Stimulated activated CD8-positive, alpha-beta memory T cell treated with anti-CD3 and anti-CD28 coated beads, Interleukin-15, amount 100 ng/mL, for 24 hours (primary cell): ENCODE measurements at places on chromosomes 6 and 20.

GRCh38 chr6:2697291-2697690 lies 53.4 kb downstream of the MYLK4 start:
- DNase-seq = no peak

GRCh38 chr20:2446845-2447244 lies 23.7 kb downstream of the SNRPB start:
- DNase-seq = no peak

DNA sequence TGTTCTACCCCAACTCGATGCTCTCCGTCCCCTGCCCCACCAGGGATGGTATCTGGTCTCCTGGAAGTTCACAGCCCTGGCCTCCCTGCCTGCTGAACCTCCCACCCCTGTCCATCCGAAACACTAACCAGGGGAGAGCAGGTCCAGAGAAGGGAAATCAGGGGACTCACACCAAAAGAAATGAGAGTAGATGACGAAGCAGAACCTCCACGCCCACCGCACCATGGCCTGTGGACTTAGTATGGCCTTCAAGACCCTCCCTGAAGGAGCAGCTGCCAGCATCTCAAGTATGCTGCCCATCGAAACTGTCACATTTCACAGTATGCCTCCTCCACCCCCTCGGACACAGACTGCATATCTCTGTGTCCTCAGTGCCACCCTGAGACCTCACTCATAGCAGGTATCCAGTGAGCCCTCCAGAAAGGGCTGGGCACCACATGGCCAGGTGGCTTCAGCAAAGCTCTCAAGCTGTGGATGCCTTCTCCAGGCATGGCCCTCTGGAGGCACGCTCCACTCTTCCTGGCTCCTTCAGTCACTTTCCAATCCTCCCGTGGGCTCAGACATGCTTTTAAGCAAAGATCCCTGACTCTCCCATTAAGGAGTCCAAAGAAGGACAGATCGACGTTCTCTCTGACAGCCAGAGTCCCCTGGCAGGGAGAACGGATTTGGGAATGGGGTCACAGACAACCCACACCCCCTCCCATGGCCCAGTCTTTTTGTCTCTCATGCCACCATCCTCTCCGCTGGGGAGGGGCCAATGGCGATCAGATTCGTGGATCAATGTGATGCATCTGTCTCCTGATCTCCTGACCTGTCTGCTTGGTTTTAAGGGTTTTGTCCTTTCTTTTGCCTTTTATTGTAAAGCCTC lies 158.4 kb downstream of the ANKRD60 start:
- no peak for DNase-seq

- DNase-seq = no peak
These were observed 75.4 kb upstream of the EEF1E1 start for GRCh38 chr6:8177721-8178120.

DNA sequence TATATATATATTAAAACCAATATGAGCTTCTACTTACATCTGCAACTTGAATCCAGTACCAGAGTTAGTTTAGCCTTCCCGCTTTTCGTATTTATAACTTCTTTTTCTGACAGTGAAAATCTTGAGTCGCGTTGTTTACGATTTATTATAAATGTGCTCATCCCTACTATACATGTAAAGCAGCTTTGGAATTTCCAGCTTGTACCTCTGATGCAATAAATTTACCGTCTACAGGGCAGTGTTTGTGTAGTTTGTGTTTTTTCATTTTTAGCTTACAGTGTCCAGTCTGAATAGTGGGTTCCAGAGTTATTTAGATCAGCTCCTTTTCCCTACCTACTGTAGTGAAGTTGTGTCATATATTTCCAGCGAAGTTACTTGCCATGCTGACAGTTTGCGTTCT lies 66.3 kb downstream of the TIAM2 start:
- DNase-seq = no peak

- no peak for DNase-seq
These were observed 11.9 kb downstream of the SERPINB9 start for GRCh38 chr6:2890976-2891767.

- no peak for DNase-seq
These were observed 420.6 kb upstream of the MMS22L start for GRCh38 chr6:97703661-97704060.

DNA sequence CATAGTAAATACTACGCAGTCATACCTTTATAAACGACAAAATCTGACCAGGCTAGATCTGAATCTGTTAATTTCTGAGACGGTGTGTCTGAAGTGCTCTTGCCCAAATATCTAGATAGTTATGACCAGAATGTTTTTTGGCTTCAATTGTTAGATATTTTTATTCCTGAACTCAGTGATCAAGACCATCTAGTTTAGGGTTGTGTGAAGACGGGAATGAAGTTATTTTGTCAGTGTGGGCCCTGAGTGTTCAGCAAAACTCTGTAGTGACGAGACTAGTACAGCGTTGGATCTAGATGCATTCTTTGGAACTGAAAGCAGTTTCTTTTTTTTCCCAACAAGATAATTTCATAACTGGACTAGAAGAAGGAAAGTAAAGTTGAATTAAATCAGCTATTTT lies 3.1 kb downstream of the STXBP5 start:
- DNase-seq = no peak

GRCh38 chr20:21100578-21101452 lies 5.3 kb downstream of the LINC00237 start:
- DNase-seq = no peak

DNA sequence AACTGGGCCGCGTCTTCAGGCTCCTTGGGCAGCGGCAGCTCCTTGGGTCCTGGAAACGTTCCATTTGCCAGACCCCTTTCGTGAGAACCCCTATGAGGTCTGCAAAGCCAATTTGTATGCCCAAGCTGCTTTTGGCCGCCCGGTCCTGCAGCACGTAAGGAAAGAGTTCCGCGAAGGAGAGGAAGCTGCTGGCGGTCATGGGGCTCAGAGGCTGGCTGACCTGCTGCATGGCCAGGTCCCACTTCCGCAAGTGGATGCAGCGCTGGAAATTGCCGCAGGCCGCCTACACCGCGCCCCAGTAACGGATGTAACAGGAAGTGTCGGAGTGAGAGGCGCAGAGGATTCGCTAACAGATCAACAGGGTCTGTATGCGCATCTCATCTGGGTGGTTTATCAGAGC lies 18.8 kb downstream of the RFPL4B start:
- no peak for DNase-seq
